Stimulated activated CD4-positive, alpha-beta T cell treated with anti-CD3 and anti-CD28 coated beads, Interleukin-2, amount 100 ng/mL, for 24 hours (primary cell): ENCODE measurements at places on chromosomes 3 and 15.
A peak's percentile ranks its signal among the peaks of the same experiment; 100 is the strongest.

GRCh38 chr3:153142961-153143360, 19.1 kb upstream of the RAP2B start:
- no peak for DNase-seq

DNA sequence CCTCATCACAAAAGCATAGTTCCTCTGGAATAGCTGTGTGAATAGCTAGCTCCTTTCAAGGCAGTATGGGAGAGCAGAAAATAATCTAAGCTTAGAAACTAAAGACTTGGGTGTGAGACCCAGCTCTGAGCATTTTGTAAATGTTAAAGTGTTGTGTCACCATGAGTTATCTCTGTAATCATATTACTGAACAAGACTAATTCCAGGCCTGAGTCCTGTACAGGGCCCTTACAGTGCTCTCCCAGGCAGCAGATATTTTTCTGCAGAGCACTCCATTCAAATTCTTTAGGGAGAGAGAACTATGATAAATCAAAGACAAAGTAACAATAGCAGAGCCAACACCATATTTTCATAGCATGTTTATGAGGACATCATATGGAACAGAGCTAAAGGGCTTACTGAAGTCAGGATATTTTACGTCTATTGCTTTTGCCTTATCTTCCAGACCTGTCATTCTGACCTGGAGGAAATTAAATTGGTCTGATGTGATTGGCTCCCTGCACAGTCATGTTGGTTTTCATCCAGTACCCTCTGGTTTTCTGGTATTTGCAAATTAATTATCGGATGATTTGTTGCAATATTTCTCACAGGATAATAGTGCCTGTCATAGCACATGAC, 172.6 kb upstream of the PPP2R3A start:
- no peak for DNase-seq

GRCh38 chr3:150236316-150237082, 171.6 kb upstream of the TSC22D2 start:
- DNase-seq = no peak

DNA sequence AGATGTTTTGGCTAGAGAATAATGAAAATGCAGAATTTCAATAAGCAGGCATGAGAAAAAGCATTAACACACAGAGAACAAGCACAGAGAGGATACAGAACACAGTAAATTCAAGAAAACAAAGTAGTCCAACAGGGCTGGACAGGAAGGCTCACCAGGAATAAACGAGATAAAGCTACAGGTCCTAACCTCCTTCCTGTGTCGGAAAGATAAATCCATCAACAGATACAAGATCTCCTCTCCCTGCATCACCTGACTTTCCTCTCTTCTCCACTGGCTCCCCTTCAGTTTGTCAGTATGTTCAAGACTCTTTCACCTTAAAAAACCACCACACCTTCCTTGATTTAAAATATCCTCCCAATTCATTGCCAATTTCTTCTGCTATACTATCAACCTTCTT, 11.4 kb downstream of the CPEB1 start:
- no peak for DNase-seq

DNA sequence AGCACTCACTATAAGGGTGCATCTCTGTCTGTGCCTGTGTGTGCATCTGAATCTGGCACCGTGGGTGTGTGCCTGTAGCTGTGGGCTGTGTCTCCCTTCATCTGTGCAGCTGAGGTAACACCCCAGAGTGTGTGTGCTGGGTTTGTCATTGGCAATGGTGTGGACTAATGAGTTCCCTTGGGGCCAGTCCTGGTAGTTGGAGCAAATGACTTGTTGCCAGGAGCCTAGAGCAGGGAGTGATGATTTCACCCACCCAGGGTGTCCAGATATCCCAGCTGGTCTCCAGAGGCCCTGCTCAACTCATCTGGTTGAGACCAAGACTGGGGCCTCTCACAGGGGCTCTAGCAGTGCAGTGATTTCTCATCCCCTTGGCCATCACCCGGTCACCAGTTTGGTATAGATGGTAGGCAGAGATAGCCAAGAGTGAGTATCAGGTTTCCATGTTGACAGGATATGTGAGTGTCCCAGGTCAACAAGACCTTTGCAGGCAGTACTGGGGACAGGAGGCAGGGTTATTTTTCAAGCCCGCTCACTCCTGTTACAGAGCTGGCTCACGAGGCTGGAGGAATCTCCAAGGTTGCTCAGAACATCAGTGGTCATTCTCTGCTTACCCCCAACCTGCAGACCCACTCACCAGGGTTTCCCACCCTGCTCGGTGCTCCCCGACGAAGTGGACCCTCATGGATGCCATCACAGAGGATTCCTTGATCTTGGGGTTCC, 4.1 kb upstream of the HDAC11 start:
- DNase-seq = no peak

DNA sequence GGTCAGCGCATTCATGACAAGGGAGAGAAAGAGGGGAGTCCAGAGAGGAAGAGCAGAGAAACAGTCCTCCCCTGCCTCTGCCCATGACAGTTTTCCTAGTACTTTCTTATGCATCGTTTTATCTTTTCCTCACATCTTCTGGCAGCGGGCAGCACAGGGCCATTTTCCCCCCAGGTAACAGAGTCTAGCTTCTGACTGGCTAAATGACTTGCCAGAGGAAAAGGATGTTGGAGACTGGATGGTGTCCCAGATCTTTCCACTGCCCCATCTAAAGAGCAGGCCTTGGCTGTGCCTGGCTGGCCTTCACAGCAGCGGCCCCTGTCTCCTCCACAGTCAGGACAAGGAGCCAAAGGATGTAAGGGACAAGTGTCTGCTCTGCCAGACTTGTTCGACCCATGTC, 59.3 kb downstream of the CTDSPL start:
- no peak for DNase-seq

- DNase-seq = no peak
These were observed 1.0 kb downstream of the GLYCTK start for GRCh38 chr3:52288674-52289073.

DNA sequence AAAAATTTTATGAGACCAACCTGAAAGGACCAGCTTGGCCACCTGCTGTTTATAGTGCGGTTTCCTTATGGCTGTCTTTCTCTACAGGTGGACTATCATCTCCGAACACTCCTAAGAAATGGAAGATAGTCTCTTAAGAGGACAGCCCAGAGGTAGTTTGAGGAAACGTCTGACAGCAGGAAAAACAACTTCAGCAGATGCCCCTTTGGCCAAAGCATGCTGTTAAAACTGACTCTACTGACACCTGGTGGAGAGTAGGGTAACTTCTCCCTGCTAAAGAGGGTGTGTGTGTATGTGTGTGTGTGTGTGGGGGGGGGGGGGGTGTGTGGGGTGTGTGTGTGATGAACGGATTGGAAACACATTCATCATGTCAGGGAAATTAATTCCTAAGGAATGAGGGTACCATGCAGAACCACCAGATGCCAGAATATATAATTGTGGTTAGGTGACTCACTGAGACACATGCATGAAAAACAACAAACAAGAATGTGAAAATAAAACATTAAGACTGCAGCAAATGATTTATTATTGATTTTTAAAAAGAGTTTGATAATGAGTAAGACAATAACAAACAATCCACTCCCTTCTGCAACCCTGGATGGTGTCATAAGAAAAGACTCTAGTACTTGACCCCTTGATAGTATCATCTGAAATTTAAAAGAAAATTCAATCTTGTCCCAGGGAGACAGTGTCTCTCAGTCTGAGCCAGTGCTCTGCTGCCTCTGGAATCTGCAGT, 256.5 kb downstream of the THRB start:
- peak; percentile 22 for DNase-seq

DNA sequence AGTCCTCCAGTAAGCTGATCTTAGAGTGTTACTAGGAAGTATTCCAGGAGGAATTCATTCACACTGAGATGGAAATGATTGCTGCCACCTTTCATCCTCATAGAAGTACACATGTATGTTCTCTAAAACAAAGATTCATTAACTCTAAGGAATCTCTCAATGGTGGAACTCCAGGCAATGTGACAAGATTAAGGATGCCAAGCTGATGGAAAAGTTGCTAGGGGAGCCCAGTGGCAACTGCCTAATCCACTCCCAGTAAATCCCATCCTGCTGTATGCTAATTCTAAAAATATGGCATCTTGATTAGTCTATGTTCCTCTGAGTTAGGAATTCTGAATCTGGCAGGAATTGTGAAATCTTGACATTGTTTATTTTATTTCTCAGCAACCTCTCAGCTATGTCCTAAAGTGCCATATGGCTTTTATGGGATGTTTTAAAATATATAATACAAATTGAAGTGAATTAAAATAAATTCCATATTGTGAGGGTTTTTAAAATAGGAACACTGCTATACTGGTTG, 210.0 kb upstream of the TRIM42 start:
- no peak for DNase-seq

DNA sequence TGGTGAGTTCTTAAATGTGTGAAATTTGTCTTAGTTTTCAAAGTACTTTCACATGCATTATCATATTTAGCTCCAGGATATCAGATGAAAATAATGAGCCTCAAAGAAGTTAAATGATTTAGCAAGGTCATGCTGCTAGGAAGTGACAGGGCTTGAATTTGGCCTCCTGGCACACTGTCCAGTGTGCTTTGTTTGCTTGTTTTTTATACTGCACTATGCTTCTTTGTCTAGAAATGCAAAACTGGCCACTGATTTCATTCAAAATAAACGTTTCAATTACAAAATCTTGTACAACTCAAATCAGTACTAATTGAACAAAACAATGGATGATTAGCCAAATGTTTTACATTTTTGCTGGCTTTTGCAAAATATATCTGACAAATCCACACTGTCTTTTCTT, 583.3 kb upstream of the CBLB start:
- no peak for DNase-seq

DNA sequence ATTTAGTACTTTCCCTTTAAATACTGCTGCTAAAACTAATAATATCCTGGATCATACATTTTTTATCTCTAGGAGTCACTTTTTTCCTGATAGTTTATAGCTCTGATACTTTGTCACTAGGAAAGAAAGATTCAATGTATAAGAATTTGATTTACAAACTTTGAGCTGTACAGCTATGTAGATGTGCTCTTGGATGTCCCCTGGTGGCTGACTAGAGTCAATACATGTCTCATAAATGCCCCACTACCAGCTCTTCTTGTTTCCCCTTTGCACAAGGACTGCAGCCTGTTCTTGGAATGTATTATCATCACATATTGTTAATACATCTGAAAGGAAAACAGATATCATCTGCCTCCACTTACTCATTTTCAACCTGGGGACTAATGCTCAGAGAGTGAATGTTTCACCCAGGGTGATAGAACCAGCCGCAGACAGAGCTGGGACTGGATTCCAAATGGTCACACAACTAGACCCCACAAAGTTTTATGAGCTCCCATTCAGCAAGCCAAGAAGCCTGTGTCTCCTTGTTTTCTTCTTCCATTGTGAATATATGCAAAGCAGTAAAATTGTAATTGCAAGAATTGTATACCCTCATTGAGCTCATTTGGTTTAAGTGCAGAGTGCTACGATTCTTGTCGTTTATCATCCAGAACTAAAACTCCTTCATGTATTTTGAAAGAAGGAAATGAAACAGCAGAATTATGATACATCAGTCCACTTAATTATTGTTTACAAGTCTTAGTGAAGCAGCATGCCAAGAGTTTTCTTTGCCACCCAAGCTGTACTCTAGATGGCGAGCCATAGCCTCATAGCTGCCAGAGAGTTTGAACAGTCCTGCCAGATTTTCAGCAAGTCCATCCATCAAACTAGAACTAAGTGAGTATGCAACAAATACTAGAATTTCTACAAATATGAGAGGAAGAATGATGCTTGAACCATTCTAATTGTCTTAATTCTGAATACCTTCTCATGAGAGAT, 261.6 kb upstream of the LMCD1 start:
- DNase-seq = peak; percentile 22

DNA sequence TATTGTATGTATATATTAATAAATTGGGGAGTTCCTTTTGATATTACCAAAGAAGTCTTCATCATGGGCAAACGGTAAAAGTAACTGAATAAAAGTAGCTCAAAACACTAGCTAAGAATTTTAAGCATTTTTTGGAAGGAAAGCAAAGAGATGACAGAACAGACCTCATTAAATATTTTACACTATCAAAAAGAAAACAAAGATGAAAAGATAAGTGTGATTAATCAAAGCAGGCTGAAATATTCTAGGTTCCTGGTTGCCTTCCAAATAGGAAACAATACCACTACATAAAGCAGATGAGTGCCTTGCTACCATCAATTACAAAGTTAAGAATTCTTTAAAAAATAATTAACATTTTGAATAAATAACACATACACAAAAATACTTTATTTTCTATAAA, 3.6 kb downstream of the NKIRAS1 start:
- DNase-seq = no peak

DNA sequence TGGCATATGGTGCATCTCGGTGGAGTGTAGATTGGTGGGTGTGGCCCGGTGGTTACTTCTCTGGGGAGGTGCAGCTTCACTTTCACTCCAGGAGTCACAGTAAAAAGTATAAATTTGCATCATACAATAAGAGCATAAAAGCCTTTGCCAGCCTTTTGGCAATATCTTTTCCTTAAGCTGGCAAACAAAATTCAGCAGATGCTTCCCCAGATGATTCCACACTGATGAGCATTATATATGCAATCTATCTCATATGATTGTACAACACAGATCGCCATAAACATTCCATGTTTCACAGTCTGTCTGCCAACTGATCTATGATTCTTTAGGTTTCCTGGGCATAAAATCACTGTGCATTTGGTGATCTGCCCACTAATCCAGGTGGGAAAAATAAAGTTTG, 120.2 kb upstream of the ALCAM start:
- DNase-seq = no peak

GRCh38 chr3:46858456-46858855, 4.8 kb downstream of the MYL3 start:
- DNase-seq = no peak

DNA sequence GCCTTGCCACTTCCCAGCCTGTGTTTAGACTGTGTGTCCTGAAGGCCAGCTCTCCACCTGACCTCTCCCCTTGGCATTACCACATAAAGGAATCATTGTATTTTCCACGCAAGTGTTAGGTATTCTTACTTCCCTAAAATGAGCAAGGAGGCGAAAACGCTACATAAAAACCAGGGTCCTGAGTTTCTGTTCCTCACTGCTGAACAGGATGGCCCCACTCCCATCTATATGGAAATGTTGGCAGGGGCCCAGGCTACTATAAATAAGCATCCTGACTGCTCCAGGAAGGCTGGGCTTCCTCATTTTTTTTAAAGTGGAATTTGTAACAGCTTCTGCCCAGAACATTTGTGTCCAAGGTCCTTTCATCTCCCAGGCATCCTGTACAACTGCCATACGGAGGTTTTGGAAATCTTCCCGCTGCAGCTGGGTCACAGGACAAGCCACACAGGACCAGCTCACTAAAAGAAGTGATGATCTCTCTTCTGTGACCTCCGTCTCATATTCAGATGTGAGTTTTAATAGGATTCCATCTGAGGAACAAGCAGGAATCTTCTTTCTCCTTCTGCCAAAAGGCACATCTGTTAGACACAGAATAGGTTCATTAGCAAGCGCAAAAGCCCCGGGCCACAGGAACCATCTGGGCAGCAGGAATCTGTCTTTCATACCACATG, 56.4 kb upstream of the LIMD1 start:
- DNase-seq = no peak

- no peak for DNase-seq
These were observed 156.9 kb upstream of the RASGRP1 start for GRCh38 chr15:38721568-38721945.

- no peak for DNase-seq
These were observed 210.9 kb downstream of the DIPK2A start for GRCh38 chr3:144182501-144182900.
